ENCODE measurements at places on chromosomes 7 and 10.
A peak's percentile ranks its signal among the peaks of the same experiment; 100 is the strongest.

DNA sequence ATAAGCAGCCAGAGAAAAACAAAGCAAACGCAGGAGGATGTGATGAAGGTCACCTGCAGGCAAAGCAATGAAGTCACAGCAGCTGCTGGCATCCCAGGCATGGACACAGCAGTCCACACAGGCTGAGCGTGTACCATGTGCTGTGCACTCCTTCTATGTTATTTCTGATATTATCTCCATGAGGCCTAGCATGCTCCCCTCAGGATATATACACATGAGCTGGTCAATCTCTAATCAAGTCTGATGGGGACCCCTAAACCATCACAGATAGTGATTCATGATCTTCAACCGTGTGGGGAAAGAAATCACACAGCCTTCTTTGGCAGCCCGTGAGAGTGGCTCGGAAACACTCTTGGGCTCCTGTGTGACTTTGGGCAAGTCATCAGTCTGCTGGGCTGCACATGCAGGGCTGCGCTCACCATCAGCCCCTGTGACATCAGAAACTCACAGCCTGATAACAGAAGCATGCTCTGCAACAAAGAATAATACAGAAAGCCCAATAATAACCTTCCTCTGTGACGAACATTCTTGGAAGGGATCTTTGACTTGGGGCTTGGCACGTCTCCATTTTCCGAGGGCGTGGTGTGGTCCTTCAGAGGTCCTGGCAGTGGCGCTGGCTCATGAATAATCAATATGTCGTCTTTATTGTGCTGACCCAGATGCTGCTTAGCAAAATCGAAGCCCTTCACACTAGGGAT, 83.0 kb upstream of the ATP6V0A4 start:
- no peaks in the 10 kb centered on the region for H3K4me1 ChIP-seq
- H3K27me3 ChIP-seq = no peaks in the 10 kb centered on the region
- H3K4me3 ChIP-seq = no peak overlapping the region
- H3K27ac ChIP-seq = no peak overlapping the region
- H3K36me3 ChIP-seq = no peaks in the 10 kb centered on the region

GRCh38 chr10:51911723-51912122, 212.3 kb upstream of the CSTF2T start:
- H3K27me3 ChIP-seq = no peaks in the 10 kb centered on the region
- no peaks in the 10 kb centered on the region for H3K4me1 ChIP-seq
- no peak overlapping the region for H3K4me3 ChIP-seq
- no peak for DNase-seq
- H3K36me3 ChIP-seq = no peaks in the 10 kb centered on the region

GRCh38 chr7:5428478-5429252, 5.0 kb upstream of the TNRC18 start:
- H3K36me3 ChIP-seq = peaks cover 5% of the 10 kb centered on the region
- peak overlapping the region; percentile 88 for H3K4me3 ChIP-seq
- no peaks in the 10 kb centered on the region for H3K4me1 ChIP-seq
- no peaks in the 10 kb centered on the region for H3K27me3 ChIP-seq
- peak overlapping the region; percentile 98 for H3K27ac ChIP-seq
- DNase-seq = no peak

DNA sequence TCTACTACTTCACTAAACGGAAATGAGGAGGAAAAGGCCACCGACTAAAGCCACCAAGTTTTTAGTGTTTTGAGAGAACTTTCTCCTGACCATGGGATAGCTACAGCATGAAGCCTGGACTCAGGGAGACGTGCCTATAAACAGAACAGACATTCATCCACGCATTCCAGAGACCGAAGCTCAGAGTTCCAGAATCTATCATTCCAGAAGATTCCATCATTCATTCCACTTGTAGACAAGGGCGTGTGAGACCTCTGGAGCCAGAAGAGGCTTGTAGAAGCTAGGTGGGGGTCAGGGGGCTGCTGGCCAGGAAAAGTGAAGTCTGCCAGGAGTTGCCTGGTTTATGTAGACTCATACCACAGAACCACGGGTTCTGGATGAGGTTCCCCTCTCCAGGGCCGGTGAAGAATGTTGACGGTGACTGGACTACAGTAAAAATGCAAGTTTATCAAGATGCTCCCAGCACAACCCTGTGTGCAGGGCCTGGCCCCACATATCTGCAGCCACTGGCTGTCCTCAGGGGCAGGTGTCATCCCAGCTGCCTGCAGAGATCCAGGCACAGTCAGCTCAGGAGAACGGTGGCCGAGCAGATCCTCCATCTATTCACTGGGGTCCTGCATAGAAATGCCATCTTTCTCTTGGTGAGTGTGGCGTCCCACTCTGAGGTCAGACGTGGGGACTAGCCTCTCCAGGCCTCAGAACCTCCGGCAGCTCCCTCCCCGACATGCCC, 215.7 kb downstream of the USP6NL start:
- no peaks in the 10 kb centered on the region for H3K27me3 ChIP-seq
- no peaks in the 10 kb centered on the region for H3K36me3 ChIP-seq
- no peak overlapping the region for H3K27ac ChIP-seq
- no peak overlapping the region for H3K4me3 ChIP-seq
- no peaks in the 10 kb centered on the region for H3K4me1 ChIP-seq
- no peak for DNase-seq

- no peaks in the 10 kb centered on the region for H3K36me3 ChIP-seq
- no peaks in the 10 kb centered on the region for H3K4me1 ChIP-seq
- H3K4me3 ChIP-seq = no peak overlapping the region
- no peak overlapping the region for H3K27ac ChIP-seq
- no peak for DNase-seq
Observed at GRCh38 chr7:27866828-27867672, 127.1 kb downstream of the TAX1BP1 start.

DNA sequence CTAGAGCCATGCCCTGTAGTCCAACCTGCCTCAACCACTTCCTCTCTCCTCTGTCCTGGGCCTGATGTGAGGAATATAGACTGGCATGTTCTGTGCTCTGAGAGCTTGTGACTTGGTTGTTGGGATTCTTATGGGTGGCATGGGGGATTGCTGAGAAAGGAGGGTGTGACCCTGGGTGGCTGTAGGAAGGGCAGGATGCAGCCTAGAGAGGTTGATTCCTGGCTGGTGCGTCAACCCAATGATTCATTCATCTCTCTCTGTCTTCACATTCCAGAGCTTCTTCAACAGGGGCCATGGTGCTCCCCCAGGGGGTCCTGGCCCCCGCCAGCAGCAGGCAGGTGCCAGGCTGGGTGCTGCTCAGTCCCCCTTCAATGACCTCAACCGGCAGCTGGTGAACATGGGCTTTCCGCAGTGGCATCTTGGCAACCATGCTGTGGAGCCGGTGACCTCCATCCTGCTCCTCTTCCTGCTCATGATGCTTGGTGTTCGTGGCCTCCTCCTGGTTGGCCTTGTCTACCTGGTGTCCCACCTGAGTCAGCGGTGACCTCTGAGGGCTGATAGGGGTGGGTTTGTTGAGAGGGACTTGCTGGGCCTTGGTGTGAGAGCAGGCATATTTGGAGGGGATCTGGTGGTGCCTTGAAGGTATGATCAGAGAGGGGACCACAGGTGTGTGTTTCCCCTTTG, 2.6 kb downstream of the FAM241B start:
- H3K4me3 ChIP-seq = no peak overlapping the region
- H3K27me3 ChIP-seq = no peaks in the 10 kb centered on the region
- DNase-seq = peak; percentile 10
- no peaks in the 10 kb centered on the region for H3K4me1 ChIP-seq
- H3K36me3 ChIP-seq = no peaks in the 10 kb centered on the region

GRCh38 chr7:3250725-3251124, 50.3 kb upstream of the SDK1 start:
- H3K27me3 ChIP-seq = no peaks in the 10 kb centered on the region
- DNase-seq = no peak
- H3K4me3 ChIP-seq = no peak overlapping the region
- H3K36me3 ChIP-seq = no peaks in the 10 kb centered on the region

- no peaks in the 10 kb centered on the region for H3K27me3 ChIP-seq
- DNase-seq = no peak
- no peaks in the 10 kb centered on the region for H3K36me3 ChIP-seq
Observed at GRCh38 chr7:124618871-124619270, 146.7 kb downstream of the GPR37 start.

DNA sequence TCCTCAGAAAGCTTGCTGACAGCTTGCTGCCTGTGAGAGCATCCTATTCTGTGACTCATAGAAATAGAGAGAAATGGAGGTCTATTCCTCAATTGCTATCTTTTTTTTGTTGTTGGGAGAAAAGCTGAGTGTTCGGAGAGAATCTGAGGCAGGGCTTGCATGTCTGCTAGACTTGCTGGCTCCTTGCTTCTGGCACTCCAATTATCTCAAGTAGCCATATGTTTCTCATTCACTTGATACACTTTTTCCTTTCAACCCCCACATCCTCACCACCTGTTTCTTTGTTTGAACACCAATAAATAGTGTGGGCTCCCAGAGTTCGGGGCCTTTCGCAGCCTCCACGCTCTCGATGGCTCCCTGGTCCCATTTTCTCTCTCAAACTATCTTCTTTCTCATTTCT, 172.2 kb downstream of the SH2D4B start:
- DNase-seq = no peak
- no peak overlapping the region for H3K4me3 ChIP-seq
- H3K27me3 ChIP-seq = no peaks in the 10 kb centered on the region
- no peaks in the 10 kb centered on the region for H3K36me3 ChIP-seq

DNA sequence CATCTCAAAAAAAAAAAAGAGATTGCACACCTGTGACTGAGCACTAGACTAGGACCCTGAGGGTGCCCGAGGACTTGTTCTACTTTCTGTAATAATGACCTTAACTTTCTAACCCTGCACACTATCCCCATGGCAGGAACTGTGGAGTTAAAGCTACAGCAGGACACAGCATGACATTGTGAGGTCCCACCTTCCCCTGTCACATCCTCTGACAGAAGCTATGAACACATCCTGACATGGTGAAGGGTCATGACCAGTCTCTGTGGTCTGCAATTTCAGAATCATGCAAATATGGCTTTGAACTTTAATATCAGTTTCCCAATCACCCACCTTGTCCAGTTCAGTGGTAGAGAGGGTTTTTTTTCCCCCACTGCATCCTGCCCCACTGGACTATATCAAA, 18.5 kb upstream of the SAR1A start:
- no peak for DNase-seq
- H3K27me3 ChIP-seq = no peaks in the 10 kb centered on the region
- H3K36me3 ChIP-seq = no peaks in the 10 kb centered on the region
- H3K4me1 ChIP-seq = no peaks in the 10 kb centered on the region

DNA sequence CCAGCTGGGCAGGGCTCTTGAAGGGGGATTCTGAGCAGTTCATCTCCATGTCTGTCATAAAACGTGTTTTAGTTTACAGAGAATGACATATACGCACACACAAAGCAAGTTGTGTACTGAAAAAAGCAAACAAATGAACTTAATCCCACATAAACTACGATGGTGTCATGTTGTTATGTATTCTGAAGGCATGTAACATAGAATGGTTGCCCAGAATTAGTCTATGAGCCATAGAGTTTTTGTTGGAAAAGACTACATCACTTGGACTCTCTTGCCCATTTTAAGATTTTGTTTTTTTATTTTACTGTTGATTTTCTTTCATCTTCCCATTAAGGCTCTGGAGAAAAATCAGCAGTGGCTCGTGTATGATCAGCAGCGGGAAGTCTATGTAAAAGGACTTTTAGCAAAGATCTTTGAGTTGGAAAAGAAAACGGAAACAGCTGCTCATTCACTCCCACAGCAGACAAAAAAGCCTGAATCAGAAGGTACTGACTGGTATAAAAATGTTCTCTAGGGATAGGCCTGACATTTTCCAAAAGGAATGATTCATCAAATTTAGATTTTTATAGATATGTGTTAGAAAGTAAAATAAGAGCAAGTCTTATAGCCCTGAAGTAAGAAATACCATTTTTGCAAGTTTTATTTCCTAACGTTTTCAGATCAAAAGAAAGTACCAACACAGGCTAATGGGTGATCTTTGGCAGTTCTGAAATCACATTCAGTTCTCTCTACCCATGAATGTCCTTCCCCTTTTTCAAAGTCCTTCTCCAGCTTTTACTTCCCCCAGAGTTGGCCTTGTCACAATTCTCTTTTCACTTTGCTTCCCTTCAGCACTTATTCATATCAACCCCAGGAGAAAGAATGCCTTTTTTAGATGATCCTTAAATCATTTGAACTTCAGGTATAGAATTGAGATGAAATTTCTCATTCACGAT, 18.9 kb downstream of the CEP55 start:
- H3K27me3 ChIP-seq = no peaks in the 10 kb centered on the region
- no peak overlapping the region for H3K4me3 ChIP-seq
- H3K36me3 ChIP-seq = no peaks in the 10 kb centered on the region
- no peaks in the 10 kb centered on the region for H3K4me1 ChIP-seq
- H3K27ac ChIP-seq = no peak overlapping the region

Measured in Peyer's patch (tissue), 4 donors.